ENCODE measurements at places on chromosomes 13 and 19.
A peak's percentile ranks its signal among the peaks of the same experiment; 100 is the strongest.

DNA sequence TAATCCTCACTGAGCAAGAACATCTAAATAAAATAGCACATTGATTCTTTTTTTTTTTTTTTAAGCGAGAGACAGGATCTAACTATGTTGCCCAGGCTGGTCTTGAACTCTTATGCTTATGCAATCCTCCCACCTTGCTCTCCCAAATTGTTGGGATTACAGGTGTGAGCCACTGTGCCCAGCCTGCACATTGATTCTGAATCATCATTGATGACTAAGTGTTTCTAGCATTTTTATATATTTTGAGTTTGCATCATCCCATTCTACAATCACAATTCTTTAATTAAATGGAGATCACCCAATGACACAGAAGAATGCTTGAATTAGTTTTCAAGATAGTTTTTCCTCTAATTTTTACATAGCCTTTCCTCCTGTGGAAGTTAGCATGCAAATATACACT is 354.1 kb downstream of the KLF5 start:
- no peak for DNase-seq

- DNase-seq = no peak
Observed at GRCh38 chr13:46605825-46606554, 53.0 kb downstream of the LRCH1 start.

DNA sequence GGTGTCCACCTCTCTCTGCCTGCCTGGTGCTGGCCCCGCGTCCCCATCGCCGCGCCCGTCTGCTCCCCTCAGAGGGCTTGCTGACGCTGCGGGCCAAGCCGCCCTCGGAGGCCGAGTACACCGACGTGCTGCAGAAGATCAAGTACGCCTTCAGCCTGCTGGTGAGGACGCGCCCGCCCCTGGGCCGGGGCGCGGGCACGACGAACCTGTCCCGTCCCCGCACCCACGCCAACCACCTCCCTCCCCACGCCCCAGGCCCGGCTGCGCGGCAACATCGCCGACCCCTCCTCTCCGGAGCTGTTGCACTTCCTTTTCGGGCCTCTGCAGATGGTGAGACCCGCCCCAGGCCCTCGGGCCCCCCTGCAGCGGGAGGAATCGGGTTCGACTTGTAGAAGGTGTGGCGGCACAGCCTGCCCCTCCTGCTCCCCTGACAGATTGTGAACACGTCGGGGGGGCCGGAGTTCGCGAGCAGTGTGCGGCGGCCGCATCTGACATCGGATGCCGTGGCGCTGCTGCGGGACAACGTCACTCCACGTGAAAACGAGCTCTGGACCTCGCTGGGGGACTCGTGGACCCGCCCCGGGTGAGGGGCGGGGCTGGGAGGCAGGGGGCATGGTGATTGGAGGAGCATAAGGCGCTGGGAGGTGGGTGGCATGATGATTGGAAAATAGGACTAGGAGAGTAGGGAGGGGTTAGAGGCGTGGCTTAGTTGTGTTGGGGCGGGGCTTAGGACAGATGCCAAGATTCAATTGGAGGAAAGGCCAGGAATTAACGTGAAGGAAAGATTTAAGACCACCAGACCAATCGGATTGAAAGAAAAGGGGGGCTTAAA is 6.6 kb downstream of the EPS8L1 start:
- no peak for DNase-seq

GRCh38 chr13:62747629-62748028 is 1332.0 kb upstream of the PCDH20 start:
- no peak for DNase-seq

GRCh38 chr13:33571618-33572017 is 246.3 kb upstream of the RFC3 start:
- DNase-seq = no peak

DNA sequence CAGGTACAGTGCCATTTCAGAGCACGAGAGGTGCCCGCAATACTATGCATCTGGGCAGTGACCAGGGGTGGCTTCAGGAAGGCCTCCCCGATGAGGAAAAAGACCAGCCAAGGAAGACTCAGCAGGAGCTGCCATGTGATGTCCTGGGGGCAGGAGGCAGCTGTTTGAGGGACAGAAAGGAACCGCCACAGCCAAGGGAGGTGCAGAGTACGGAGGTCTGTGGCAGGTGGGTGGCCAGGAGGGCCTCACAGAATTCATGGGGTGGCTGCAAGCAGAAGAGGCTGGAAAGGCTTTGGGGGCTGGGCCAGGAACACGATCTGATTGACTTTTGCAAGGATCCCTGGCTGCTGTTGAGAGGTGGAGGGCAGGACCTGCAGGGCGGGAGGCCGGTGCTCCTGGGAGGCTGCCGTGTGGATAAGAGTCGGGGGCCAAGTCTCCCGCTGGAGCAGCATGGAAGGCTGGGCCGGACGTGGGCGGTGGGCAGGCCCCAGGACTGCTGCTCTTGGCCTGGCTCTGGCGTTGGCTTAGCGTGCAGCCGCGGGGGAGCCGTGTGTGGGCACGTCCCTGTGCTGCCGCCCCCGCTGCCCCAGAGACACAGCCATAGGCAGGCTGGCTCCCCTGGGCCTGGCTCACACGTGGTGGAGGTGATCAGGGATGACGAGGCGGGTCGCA is 29.1 kb downstream of the CEBPA start:
- DNase-seq = no peak

DNA sequence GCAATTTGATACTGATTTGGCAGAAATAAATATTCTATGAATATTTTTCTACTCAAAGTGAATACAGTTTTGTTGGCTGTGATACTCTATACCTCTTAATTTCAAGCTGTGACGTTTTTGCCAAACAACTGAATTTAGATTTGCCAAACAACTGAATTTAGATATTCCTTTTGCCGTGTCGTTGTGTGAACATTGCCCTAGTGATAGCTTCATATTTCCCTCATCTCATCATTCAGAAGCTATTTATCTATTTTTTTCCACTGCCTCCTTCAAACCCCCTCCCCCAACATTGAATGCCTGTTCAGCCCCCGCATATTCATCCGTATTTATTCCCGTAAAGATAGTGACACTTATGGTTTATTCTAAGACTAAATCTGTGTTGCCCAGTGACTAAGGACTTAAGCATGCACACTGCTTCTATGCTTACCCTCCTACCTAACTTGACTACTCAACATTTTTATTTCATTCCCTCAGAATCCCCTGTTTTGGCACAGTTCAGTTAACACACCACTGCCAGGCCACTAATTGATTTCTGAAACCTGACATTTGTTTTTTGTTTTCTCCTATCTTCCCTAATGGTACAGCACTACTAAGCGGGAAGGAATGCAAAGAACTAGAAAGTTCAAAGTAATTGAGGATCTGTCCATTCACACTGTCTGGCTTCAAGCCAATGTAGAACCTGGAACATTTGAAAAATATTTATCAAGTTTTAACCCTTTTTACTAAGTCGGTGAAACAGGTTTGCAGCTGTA is 2.8 kb upstream of the KLF5 start:
- no peak for DNase-seq

- DNase-seq = no peak
Observed at GRCh38 chr13:58239774-58240268, 608.3 kb downstream of the PCDH17 start.

DNA sequence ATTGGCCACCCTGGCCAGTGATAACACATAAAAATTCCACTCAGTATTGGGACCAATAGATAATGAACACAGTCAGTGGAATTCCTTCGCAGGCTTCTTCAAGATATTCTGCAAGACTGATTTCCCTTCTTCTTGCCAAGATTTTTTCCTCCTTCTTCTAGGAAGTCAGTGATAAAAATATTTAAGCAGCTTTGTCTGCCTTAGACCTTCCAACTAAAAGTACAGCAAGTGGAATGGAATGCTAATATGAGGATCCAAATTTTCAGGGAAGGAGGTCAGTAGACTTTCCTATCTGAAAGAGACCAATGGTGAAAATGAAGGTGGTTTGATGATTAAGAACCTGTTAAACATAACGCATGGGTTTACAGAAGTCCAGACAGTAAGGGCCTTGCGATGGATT is 9.6 kb downstream of the STARD13 start:
- DNase-seq = no peak

GRCh38 chr13:43297967-43298678 is 274.7 kb downstream of the DNAJC15 start:
- DNase-seq = no peak

DNA sequence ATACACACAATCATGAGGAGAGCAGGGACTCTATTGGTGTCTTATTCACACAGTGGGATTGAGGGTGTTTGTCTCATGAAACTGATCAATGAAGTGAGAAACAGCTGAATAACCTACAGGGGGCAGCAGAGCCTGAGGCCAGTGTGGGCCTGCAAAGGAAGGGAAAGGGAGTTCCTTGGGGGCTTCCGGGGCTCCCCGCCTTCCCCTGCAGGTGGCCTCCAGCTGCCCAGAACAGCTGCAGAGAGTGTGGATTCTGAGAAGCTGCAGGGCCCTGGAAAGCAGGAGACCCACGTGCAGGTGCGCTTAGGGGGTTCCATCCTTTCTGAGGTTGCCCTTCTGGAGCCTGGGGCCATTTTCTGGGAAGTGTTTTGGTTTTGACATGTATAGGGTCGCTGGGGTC is 20.1 kb downstream of the ZNF763 start:
- DNase-seq = no peak

- DNase-seq = peak; percentile 17
Observed at GRCh38 chr13:112968910-112969691, at the start of gene MCF2L. Gene MCF2L (plus strand): TSS chr13:112969214. CDS start chr13:112969380, 166 bp downstream.

- DNase-seq = no peak
Observed at GRCh38 chr13:65825039-65825438, 1405.1 kb downstream of the PCDH9 start.

DNA sequence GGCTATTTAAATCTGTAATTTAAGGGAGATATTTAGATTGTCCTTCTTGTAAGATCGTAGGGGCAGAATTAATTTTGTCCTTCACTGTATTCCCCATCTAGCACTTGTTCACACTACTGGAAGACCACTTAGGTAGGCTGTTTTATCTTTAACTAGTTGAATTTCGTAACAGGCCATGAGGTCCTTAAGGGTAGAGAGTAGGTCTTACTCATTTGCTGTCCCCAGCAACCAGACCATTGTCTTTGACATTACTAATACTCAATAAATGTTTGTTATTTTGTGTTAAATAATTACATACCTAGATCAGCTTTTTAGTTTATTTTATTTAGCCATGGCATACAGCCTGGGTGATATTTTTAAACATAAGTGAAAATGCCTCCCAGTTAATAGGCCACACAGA is 177.1 kb downstream of the PCCA start:
- no peak for DNase-seq

- no peak for DNase-seq
Observed at GRCh38 chr19:48448563-48448962, 2.8 kb downstream of the GRWD1 start.

- DNase-seq = no peak
Observed at GRCh38 chr19:35141837-35142605, 1.0 kb upstream of the FXYD7 start.

- no peak for DNase-seq
Observed at GRCh38 chr13:100646030-100646673, 28.4 kb downstream of the TMTC4 start.

- DNase-seq = no peak
Observed at GRCh38 chr13:64414381-64414780, 2815.8 kb downstream of the PCDH9 start.

DNA sequence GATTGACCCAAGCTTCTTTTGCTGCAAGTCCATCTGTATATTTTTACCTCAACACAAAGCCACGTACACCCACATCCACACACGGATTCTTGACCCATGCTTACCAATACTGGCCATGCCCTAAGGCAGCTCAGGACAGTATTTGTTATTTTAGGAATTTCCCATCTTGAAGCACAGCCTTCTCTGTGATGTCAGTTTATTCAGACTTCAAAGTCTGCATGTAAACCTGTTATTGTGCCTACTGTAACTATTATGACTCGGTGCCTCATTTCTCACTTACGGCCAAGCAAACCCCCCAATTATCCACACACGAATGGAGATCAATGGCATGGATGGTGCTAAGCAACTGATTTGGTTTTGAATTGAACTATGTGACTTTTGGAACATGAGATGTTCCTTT is 17.5 kb downstream of the CLDN10 start:
- DNase-seq = no peak

DNA sequence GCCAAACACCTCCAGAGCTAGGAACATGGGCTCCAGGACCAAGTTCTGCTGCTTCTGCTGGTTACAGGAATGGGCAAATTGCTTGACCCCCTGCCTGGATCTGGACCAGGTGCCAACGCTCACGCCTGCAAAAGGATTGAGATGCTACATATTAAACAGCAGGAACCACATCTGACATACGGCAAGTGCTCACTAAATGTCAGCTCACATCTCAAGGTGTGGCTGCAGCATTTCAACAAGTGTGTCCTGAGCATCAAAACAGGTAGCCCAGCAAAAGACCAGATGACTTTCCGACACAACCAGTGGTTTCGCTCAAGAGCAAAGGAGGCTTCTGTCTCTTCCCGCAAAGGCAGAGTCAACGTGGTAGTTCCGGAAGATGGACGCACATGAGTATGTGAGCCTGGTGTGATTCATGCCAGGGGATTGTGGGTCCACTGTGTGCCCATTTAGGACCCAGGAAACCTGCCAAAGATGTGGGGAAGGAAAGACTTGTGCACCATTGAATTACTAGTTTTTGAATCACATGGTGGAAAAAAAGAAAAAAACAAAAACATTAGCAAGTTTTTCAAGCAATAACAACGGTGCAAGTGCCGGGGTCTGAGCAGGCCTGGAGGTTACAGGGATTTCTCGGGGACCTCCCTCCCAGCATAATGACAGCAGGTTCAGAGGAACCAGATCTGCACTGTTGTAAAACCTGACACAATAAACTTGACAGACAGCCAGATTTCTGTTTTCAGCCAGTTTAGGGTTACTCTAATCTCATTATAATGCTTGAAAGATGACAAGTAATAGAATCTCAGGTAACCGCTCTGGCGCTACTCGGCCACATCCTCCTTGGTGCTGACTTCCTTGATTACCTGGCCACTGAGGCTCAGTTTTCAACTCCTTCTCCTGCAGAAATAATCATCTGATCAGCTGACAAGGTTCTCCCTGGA is 77.9 kb downstream of the SOX1 start:
- no peak for DNase-seq
